Brain microvascular endothelial cell (primary cell): ENCODE measurements at places on chromosomes 5 and 9.
A peak's percentile ranks its signal among the peaks of the same experiment; 100 is the strongest.

DNA sequence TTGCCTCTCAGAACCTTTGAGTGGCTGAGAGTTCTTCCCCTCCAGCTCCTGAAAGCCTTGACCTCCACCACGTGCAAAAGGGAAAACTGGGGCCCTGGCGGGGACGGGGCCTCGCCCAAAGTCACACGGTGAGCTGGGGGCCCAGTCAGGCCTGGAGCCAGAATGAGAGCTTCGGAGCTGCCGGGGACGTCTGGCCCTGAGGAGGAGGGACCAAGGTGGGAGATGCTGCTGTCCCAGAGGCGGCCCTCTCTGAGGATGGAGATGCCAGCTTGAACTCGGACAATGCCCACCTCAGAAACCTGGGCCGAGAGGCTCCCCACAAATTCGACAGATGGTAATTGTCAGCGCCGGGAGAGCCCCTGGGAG, 643 bp downstream of the AK8 start:
- no peak for DNase-seq

GRCh38 chr9:32722704-32723103, 60.6 kb upstream of the TMEM215 start:
- DNase-seq: no peak

- no peak for DNase-seq
Observed at GRCh38 chr9:93655621-93656425, 79.4 kb downstream of the PHF2 start.

- no peak for DNase-seq
Observed at GRCh38 chr5:58775701-58776262, 192.9 kb downstream of the RAB3C start.

GRCh38 chr9:72305102-72305546, 59.9 kb downstream of the ZFAND5 start:
- DNase-seq: peak; percentile 42

- DNase-seq: no peak
Observed at GRCh38 chr5:61627531-61627930, 295.5 kb downstream of the ZSWIM6 start.

GRCh38 chr5:22709743-22710142, 143.4 kb downstream of the CDH12 start:
- no peak for DNase-seq
